ENCODE measurements at places on chromosomes 3 and 15.

- no peak for DNase-seq
These were observed 4.1 kb upstream of the RARB start for GRCh38 chr3:25423780-25424588.

GRCh38 chr3:138824114-138824506 is 10.6 kb downstream of the PIK3CB start:
- DNase-seq: no peak

DNA sequence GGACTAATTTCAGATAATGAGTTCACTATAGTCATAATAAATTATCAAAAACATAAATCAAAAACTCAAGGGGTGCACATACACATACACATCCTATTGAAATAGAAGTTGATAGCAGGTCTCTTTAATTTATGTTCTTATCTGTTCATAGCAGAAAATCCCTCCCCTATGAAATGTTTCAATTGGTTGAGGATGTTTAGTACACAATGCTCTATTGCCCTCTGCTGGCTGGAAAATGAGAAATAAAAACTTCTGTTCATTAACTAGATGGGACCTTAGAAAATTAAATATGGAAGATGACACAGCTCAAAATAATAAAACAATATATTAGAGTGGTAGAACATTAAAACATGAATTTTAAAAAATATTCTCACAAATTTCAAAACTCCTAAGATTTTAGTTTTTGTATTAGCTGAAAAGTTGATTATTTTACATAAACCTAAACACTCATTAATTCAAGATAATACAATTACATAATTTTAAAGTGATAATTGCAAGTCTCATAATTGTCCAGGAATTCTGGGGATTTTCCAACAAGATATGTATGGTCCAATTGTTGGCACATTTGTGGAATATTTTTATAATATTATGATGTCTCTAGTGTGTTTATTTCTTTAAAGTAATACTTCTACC is 735.0 kb downstream of the ROBO1 start:
- no peak for DNase-seq

- DNase-seq: no peak
These were observed 215.5 kb upstream of the KCNMB2 start for GRCh38 chr3:178320456-178321351.

GRCh38 chr15:71853543-71853942 is 43.2 kb downstream of the NR2E3 start:
- DNase-seq: no peak

DNA sequence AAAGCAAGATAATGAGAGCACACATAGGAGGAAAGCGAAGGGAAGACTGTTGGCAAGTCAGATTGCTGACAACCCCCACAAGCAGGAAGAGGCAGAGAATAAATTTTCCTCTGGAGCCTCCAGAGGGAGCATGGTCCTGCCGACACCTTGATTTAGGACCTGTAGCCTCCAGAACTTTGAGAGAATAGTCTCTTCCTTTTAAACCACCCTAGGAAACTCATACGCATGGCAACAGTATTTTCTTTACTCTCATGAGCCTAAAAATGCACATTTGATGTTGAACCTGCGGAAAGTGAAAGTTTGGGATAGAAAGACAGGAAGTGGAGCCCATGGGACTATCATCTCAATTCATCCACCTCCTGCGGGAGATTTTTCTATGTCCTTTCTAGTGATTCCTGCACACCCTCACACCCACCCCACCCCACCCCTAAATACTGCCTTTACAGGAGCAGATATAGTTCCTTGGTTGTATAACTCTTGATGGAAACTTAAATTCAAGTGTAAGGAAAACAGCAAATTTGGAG is 116.7 kb upstream of the LPP start:
- DNase-seq: no peak

DNA sequence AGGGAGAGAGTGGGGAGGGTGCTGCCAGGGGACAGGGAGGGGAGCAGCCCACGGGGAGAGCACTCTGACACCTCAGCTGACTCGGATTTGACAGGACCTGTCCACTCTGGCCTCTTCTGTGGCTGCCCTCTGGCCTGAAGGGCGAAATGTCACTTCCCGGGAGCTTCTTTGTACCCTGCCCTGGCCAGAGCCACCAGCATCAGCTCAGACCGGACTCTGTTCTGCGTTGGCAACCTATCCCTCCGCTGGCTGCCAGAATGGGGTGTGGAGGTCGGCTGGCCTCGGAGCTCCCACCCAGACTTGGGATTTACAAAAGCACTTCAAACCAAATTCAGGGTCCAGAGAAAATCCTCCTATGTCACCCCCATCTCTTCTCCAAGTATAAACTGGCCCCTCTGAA is 336.7 kb upstream of the FRG2C start:
- no peak for DNase-seq

GRCh38 chr3:38109580-38110313 is 27.2 kb downstream of the ACAA1 start:
- no peak for DNase-seq
